NCI-H1105 treated with DMSO at 0.1 percent for 48 hours (cell line): ENCODE measurements at places on chromosomes 13 and 19.

GRCh38 chr13:30145709-30146367 is 161.5 kb downstream of the KATNAL1 start:
- DNase-seq: no peak

DNA sequence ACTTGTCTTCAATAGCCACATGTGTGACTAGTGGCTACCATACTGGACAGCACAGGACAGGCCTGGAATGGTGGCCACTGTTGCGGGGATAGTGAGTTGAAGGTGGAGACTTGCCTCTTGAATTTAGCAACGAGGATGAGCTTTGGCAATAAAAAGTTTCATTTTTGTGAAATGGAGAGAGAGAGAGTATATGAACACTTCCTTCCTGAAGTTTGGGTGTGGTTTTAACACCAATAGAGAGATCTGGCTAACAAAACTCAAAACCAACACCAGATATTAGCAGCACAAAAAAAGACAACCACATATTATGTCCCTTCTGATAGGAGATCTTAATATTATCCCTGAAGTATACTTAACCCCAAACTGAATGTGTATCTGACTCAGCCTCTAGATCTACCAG is 6.3 kb upstream of the LRFN3 start:
- no peak for DNase-seq

- no peak for DNase-seq
Observed at GRCh38 chr13:33740134-33740538, 77.8 kb upstream of the RFC3 start.

DNA sequence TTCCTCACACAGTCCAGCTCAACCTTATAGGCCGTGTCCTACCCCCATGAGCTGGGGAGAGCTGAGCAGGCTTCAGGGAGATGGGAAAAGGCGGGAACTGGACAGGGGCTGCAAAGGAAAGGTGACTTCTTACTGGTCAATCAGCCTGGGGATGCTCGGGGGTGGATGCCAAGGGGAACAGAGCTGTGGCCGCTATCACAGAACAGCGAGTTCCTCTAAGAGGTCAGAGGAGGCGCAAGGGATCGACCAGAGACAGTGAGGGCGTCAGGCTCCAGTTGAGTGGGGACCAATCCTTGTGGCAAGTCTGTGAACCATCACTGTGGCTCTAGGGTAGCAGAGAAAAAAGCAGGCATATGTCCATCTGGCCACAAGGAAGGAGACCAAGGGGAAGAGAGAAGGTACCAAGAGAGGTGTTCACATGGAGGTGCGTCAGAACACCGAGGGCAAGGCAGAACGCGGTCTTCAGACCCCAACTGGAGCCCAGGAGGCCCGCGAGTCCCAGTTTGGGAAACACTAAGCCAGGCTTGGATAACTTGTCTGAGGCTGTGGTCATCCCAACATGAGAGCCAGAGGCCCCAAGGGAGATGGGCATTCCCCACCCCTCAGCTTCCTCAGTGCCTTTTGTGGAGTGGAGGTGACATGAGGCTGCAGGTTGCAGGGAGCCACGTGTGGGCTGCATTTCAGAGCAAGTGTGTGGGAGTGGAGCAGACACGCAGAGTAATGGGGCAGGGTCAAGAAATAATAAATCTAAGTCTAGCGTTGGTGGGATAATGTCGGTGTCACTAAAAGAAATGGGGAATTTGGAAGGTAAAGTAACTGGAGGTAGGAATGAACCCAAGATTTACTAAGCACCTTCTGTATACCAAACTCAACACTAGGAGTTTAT is 3.9 kb downstream of the F10 start:
- DNase-seq: no peak

DNA sequence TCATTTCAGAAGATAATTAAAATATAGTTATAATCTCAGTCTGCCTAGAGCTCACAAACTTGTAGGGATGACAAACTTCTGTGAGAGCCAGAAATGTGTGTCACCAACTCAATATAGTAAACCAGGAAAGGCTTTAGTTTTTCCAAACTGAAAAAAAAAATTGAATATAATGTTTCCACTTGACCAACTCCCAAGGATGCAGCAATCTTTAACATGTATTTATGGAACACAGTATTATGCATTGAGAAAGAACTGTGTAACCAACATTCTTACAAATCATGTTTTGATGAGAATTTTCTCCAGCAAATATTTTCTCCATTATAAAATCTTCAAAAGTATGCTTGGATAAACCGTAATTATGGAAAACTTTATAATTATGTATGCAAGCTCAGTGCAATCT is 50.1 kb upstream of the KLF12 start:
- no peak for DNase-seq

DNA sequence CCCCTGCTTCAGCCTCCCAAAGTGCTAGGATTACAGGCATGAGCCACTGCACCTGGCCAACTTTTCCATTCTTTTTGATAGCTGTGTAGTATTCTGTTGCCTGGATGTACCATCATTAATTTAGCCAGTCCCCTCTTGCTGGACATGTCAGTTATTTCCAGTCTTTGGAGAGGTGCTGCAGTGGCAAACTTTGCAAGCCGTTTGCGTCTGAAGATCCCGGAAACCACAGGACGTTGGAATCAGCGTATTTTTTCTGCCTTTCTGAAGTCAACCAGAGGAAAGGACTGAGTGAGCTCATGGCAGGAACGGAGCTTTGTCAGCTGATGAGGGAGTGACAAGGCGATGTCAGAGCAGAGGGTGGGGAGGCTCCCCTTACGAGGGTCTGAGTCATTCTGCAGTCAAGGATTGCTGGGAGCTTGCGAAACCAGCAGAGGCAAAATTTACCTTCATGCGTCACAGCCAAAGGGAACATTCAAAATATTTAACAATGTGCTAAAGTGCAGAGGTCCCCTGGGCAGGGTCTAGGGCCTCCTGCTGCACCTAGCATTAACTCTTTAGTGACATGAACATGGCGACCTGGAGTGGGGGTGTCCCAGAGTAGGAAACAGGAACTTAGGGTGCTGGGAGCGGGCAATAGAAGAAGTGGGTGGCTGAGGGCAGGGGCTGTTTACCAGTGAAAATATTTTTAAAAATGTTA is 5.6 kb downstream of the C5AR1 start:
- no peak for DNase-seq

DNA sequence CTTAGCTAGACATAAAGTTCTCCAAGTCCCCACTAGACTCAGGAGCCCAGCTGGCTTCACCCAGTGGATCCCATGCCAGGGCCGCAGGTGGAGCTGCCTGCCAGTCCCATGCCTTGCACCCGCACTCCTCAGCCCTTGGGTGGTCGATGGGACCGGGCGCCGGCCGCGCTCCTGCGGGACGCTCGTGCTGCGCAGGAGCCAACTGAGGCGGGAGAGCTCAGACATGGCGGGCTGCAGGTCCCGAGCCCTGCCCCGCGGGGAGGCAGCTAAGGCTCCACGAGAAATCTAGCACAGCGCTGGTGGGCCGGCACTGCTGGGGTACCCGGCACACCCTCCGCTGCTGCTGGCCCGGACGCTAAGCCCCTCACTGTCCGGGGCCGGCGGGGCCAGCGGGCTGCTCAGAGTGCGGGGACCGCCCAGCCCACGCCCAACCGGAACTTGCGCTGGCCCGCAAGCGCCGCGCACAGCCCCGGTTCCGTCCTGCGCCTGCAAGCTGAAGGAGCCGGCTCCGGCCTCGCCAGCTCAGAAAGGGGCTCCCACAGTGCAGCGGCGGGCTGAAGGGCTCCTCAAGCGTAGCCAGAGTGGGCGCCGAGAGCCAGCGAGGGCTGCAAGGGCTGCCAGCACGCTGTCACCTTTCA is 5.8 kb downstream of the PARP4 start:
- DNase-seq: no peak

- DNase-seq: peak; percentile 5
Observed at GRCh38 chr13:112940236-112940635, 28.8 kb upstream of the MCF2L start.

DNA sequence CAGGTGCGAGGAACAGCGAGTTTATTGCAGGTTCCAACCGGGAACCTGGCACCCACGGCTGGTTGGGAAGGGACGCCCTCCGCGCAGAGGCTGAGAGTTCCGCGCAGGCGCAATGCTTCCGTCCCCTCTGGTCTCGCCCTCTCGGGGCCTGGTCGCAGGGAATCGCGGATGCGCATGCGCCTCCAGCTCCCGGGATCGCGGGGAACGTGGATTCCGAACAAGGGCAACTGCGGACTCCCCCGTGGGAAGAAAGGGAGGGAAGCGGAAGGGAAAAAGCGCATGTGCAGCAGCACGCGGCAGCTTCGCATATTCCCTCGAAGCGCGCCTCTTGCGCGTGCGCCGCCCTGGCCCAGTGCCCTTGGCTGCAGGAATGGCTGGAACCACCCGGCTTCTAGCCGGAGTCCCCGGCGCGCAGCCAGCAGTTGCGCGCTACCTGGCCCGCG is 1.1 kb downstream of the TSSK6 start:
- no peak for DNase-seq

GRCh38 chr19:41457241-41457640 is 14.3 kb downstream of the ERICH4 start:
- no peak for DNase-seq

GRCh38 chr13:43134868-43135267 is 111.5 kb downstream of the DNAJC15 start:
- DNase-seq: no peak

DNA sequence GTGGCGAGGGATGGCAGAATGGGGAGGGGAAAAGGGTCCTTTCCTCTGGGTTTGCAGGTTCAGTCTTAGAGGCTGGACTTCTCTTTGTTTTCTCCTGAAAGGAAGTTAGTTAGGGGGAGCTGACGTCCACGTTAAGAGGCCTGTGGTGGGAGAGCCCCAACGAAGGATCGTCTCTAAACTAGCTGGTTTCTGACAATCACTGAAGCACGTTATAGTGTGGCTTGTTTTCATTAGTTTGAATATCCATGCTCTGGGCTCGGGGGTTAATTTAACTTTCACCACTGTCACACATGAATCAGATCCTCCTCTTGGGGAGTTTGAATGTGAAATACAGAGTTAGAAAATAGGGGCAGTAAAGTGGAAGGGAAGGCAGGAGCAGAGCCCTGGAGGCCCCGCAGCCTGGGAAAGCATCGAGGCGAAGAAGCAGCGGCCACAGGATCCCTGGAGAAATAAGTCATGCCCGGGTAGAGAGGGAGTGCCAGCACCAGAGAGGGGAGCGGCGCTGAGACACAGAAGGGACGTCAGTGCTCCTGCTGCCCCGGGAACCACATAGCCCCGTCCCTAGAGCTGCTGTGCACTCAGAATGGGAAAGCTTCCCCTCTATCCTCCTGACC is 31.1 kb upstream of the AMER2 start:
- DNase-seq: no peak

DNA sequence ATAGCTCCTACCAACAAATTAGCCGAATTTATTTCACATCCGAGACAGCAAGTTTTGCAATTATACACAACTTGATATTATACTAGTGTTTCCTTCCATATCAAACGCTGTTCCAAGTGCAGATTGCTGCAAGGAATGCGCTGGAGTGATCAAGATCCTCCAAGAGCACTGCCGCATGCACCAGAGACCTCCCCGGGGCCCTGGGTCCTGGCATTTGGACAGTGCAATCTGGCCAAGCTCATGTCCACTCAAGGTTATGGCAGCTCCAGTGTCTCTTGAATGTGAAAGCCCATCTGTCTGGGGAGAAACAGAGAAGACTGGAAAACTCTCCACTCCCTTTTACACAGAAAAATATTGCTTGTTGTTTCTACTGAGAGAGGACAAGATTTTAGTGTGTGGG is 111.9 kb downstream of the HSPH1 start:
- DNase-seq: no peak

- DNase-seq: no peak
Observed at GRCh38 chr19:46611776-46612175, 10.6 kb downstream of the CALM3 start.

DNA sequence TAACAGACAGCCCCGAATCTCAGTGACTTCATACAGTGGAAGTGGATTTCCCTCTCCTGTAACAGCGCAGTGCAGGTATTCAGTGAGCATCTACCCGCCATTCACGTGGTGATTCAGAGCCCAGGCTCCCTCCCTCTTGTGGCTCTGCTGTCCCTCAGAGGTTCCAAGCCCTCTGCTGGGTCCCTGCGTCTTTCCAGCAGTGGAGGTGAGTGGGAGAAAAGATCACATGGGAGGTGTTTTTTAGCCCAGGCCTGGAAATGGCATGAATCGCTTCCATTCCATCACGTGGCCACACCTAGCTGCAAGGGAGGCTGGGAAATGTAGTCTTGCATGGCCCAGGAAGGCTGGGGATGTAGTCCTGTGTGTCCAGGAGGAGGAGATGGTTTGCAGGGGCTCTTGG is 61.4 kb downstream of the DPF1 start:
- DNase-seq: no peak

- no peak for DNase-seq
Observed at GRCh38 chr19:41927497-41928192, 604 bp downstream of the ERFL start.
